ENCODE measurements at places on chromosomes 6 and 20.

- no peak for DNase-seq
- no peak overlapping the region for H3K27ac ChIP-seq
- no peak overlapping the region for H3K4me3 ChIP-seq
- no peaks in the 10 kb centered on the region for H3K4me1 ChIP-seq
These were observed 16.0 kb downstream of the KIF13A start for GRCh38 chr6:17971128-17972073.

- H3K4me3 ChIP-seq, result no peak overlapping the region
- DNase-seq, result no peak
- no peak overlapping the region for H3K27ac ChIP-seq
These were observed 25.2 kb upstream of the RNF24 start for GRCh38 chr20:4040283-4041179.

DNA sequence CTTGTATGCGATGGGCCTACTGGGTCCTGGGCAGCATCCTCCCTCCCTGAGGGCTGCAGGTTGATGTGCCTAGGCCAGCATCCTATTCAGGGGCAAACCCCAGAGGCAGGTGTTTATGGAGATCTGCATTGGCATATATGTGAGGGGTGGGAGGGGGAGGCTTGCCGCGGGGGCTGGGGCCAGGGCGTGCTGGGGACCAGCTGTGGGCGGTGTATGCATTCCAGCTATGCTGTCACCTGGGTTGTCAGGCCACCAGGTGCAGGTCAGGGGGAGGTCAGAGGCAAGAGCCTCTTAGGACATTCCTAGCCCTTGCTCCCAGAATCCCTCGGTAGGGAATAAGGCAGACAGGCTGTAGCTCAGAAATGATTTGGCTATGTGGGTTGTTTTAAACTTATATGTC is 11.9 kb downstream of the FOXA2 start:
- H3K27ac ChIP-seq, result no peak overlapping the region
- H3K27me3 ChIP-seq, result peaks cover 96% of the 10 kb centered on the region
- H3K36me3 ChIP-seq, result peaks cover 2% of the 10 kb centered on the region
- no peak for DNase-seq

DNA sequence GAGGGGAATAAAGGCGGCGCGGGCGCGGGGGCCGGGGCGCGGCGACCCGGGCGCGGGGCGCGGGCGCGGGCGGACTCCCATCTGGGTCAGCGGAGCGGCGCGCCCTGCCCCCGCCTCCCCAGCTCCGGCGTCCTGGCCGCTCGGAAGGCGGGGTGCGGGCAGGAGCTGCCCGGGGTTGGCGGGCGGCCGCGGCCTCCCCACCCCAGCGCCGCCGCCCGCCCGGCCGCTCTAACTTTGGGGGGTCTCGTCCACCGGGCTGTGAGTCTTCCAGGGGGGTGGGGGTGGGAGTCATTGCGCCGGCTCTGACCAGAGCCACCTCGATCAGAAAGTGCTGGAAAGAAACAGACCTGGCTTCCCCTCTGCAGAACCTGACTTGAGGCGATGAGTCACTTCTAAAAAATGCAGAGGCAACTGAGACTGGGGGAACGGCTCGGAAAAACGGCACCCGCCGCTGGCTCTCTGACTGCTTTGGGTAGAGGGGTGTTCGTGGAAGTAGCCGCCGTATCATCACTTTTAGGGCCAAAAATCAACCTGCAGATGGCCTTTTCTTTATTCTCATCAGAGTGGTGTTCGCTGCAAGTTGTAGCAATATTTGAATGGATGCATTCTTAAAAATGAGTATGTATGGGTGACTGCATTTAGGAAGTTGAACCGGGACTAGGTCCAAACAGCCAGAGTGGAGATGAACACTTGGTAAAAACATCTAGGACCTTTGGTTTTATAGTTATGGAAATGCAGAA is 667 bp downstream of the CAP2 start:
- peaks cover 7% of the 10 kb centered on the region for H3K4me1 ChIP-seq
- no peak overlapping the region for H3K27ac ChIP-seq
- peaks cover 78% of the 10 kb centered on the region for H3K27me3 ChIP-seq

- no peaks in the 10 kb centered on the region for H3K36me3 ChIP-seq
- H3K27ac ChIP-seq, result no peak overlapping the region
- no peak overlapping the region for H3K4me3 ChIP-seq
- peaks cover 19% of the 10 kb centered on the region for H3K4me1 ChIP-seq
- no peak for DNase-seq
These were observed 120.7 kb upstream of the CCDC28A start for GRCh38 chr6:138652824-138653223.

- no peaks in the 10 kb centered on the region for H3K27me3 ChIP-seq
- peak overlapping the region; percentile 96 for H3K27ac ChIP-seq
- H3K4me3 ChIP-seq, result peak overlapping the region; percentile 30
- peaks cover 27% of the 10 kb centered on the region for H3K4me1 ChIP-seq
These were observed 1.3 kb upstream of the BLOC1S5 start for GRCh38 chr6:8065519-8065911.

DNA sequence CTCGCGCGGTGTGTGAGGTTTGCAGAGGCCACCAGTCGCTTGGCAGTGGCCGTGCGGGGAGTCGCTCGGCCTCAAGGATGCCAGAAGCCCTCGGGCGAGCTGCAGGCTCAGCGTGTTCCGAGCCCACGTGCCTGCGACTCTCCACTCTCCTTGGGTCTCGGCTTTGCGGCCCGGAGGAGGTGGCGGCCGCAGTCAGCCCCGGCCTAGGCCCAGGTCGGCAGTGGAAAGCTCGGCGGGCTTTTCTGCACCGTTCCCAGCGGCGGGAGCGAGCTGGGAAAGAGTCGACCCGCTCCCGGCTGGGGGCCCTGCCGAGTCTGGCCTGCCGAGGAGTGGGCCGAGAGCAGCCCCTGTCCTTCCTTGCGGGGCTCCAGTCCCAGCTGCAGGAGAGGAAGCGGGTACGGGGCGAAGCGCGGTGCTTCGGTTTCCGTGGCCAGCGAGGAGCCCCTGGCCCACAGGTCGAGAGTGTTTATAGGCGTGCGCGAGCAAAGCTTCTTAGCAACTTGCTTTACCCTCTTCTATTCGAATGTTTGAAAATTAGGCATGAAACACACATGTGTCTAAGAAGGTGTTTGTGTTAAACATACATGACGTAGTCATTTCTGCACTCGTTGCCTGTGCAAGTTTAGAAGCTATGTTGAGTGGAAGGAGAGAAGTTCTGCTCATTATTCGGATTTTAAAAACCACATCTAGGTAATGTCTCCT is 5.6 kb downstream of the FOXC1 start:
- DNase-seq, result no peak
- H3K36me3 ChIP-seq, result no peaks in the 10 kb centered on the region
- peaks cover 71% of the 10 kb centered on the region for H3K27me3 ChIP-seq
- H3K4me1 ChIP-seq, result peaks cover 11% of the 10 kb centered on the region
- no peak overlapping the region for H3K27ac ChIP-seq

DNA sequence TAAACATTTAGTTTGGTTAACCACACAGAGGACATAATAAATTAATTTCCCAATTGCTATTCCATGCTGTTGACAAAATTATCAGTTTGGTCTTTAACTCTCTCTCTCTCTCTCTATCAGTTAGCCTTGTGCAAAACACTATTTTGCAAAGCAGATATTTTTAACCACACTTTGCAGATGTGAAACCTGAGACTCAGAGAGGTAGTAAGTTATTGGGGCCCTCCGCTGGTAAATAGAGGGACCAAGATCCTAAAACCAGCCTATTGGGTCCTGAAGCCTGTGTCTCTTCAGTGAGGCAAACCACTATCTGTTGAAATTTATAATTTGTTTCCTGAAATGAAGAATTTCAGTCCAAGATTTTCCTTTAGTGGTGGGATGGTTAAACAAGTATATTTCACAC is 231.0 kb downstream of the SOD2 start:
- H3K4me1 ChIP-seq, result peaks cover 1% of the 10 kb centered on the region
- no peak overlapping the region for H3K27ac ChIP-seq
- H3K27me3 ChIP-seq, result peaks cover 15% of the 10 kb centered on the region
- H3K36me3 ChIP-seq, result no peaks in the 10 kb centered on the region
- H3K4me3 ChIP-seq, result no peak overlapping the region
- DNase-seq, result no peak

DNA sequence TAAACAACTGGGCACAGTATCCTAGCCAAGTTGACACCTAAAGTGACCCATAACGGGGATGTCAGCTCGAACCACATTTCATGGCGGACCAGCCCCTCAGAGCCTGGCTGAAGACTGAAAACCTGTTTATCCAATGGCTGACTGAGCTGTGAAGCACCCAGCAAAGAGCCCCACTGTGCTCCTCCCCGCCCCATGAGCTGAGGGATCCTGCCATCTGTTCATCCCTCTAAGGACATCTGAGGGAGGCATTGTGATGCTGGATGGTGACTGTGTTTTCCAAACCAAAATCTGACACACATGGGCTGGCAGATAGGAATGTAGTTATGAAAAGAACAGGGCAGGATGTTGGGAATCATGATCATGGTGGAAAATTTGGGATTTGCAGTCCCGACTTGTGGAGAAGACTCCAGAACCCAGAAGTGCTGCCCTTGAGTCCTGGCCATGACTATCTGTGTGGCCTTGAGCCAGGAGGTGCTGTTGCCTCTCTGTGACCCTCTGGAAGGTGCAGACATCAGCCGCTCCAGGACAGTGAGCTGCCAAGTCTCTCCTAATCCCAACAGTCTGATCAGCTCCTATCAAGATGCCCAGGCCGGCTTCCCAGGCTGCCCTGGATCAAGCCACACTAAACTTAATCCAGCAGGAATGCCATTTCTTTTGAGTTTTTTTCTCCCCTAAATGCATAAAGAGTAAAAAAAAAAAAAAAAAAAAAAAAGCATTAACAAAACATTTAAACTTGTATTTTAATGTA is 5.7 kb downstream of the EDN3 start:
- H3K27ac ChIP-seq, result no peak overlapping the region
- no peak overlapping the region for H3K4me3 ChIP-seq
- peaks cover 5% of the 10 kb centered on the region for H3K4me1 ChIP-seq
- DNase-seq, result no peak
- H3K27me3 ChIP-seq, result peaks cover 30% of the 10 kb centered on the region

Measured in activated naive CD8-positive, alpha-beta T cell treated with anti-CD3 and anti-CD28 coated beads for 36 hours (primary cell).